ENCODE measurements at places on chromosomes 12 and 14. TPM values are rescaled to one million over a fixed set of nuclear protein-coding genes. Genes with fewer than 3 reads are reported as not detected.

DNA sequence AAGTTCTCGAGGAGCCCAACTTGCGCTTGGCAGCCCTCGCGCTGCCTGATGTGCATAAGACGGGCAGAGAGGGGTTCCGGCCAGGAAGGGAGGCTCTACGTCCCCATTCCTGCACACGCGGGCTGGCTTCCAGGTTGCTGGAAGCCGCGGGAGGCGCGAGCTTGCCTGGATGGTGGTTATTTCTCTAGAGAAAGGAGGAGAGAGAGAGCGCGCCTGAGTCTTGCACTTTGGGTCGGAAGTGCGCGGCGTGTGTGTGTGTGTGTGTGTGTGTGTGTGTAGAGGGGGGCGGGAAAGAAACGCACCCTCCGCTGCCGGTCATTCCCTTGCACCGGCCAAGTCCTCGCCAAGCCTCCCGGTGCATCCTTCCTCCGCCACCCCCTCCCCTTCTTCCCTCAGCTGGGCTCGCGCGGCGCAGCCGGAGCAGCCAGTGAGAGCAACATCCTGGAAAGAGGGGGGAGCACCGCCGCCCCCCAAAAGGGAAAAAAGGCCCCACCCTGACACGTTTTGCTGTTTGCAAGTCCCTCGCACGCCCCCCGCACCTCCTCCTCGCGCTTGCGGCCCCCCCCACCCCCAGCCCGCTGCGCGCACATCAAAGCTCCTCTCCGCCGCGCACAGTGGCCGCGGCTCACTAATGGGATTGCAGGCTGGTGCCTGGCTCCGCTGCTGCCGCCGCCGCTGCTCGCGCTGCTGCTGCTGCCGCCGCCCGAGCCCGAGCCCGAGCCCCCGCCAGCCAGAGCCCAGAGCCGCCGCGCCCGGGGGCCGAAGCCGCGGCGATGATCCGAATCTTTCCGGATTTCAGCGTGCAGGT lies 4.4 kb upstream of the NPAS3 start:
- peak; percentile 67 for DNase-seq

GRCh38 chr12:18430425-18431048 lies 169.2 kb downstream of the PIK3C2G start:
- DNase-seq: peak; percentile 68

- DNase-seq: no peak
These were observed 86.4 kb upstream of the SINHCAF start for GRCh38 chr12:31412292-31412801.

AKAP3 gene
- 3.3 TPM for total RNA-seq

DNA sequence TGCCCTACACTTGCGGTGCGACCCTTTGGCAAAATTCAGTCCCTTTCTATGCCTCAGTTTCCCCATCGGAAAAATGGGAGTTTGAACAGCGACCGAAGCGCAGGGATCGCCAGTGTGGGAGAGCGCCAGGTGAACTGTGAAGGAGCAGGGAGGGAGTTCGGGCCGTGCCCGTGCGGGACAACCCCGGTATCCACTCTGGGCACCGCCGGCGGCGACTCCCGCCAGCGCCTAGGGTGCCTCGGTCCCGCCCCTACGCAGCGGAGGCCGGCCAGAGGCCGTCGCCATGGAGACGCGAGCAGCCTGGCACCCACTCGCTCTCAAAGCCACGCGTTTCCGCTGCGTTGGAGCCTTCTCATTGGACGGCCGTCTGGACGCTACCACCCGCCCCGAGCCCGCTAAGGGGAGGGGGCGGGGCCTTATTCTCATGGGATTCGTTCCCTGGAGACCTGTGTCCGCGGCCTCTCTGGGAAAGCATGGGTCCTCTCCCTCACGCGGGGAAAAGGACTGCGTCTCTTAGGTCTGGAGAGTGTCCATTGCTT lies 729 bp upstream of the MLEC start:
- DNase-seq: peak; percentile 93

PUS1 gene
- 28.1 TPM for total RNA-seq

DNA sequence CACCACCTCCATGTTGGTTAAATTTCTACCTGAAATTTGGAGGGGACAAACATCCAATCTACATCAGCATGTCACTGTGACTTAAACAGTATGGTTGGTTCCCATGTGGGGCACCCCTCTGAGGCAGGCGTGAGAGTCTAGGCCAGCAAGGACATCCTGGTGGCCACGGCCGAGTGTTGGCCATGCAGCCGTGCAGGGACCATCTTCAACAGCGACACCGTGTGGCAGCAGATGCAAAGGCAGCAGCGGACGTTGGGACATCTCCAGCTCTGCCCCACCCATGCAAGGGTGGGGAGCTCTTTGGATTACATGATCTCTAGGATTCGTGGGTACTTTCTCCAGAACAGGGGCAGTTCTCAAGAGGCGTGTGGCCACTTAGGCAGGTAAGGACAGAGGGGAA lies 49.8 kb downstream of the NOC4L start:
- no peak for DNase-seq

TAC3 gene
- 0.74 TPM for total RNA-seq

GAS2L3 gene
- total RNA-seq: 56.2 TPM

LBHD2 gene
- not detected for total RNA-seq

DNA sequence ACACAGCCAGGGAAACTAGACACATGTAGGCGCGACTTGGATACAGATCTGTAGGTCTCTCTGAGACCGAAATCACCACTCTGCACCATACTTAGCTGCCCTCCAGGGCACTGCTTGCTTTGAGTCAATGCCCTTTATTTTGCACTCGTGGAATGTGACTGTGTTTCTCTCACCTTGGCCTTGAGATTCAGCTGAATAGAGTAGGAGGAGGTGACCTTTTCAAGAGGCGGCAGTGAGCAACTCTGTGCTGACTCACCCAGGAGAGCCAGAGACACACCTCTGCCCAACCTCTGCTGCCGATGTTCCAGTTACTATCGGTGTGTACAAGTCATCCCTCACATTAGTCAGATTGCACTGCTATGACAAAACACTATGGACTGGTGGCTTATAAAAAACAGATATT lies 583.4 kb downstream of the VRK1 start:
- DNase-seq: no peak

DNA sequence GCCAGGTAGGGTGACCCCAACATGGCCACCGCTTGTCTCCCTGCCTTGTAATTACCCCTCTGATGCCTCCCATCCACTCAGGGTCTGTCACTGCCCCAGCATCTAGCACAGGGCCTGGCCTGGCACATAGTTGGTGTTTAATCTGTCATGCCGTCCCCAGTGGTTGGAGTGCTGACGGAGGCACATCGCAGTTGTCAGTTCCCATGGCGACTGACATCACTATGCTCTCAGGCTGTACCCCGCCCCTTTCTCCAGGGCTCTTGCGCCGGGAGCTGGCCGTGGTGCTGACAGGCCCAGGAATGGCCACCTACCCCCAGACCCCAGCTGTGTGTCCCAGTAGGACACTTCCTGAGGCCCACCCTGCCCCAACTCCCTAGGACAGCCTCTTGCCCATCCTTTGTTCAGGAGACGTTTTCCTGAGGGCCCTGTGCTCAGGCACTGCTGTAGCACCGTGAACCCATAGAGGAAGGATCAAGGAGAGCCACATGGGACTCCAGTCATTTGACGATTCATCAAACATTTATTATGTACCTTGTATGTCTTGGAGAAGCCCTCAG lies 23.0 kb downstream of the FAM222A start:
- peak; percentile 67 for DNase-seq

DNA sequence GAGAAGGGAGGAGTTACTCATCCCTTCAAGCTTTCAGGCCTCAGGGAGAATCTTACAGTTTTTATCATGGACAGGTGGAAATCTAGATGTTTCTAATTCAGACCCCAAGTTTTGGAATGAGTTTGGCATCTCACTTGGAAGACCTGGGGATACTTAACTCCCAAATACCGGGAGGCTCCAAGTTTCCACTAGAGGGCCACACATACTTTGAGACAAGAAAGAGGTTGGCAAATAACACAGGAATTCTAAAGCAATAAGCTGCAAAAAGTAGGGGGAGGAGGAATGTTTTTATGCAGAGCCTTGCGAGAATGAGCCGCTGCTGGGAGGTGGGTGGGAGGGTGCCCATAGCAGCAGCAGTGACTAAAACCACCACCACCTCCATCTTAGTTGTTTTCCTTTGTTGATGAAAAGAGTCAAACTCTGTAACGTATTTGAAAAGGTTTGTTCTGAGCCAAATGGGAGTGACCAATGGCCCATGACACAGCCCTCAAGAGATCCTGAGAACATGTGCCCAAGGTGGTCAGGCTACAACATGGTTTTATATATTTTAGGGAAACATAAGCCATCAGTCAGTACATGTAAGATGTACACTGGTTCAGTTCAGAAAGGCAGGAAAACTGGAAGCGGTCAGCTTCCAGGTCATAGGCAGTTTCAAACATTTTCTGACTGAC lies 34.2 kb upstream of the RNASE1 start:
- DNase-seq: no peak

- DNase-seq: no peak
These were observed 4.5 kb upstream of the GOLGA5 start for GRCh38 chr14:92789457-92790089.

GRCh38 chr12:4445156-4446101 lies at the start of gene FGF6:
TSS of gene FGF6 (minus strand) at chr12:4445815. CDS start at chr12:4445570, 245 bp downstream.
- no peak for DNase-seq

- DNase-seq: no peak
These were observed 1.6 kb downstream of the GABARAPL1 start for GRCh38 chr12:10214136-10214894.

DNA sequence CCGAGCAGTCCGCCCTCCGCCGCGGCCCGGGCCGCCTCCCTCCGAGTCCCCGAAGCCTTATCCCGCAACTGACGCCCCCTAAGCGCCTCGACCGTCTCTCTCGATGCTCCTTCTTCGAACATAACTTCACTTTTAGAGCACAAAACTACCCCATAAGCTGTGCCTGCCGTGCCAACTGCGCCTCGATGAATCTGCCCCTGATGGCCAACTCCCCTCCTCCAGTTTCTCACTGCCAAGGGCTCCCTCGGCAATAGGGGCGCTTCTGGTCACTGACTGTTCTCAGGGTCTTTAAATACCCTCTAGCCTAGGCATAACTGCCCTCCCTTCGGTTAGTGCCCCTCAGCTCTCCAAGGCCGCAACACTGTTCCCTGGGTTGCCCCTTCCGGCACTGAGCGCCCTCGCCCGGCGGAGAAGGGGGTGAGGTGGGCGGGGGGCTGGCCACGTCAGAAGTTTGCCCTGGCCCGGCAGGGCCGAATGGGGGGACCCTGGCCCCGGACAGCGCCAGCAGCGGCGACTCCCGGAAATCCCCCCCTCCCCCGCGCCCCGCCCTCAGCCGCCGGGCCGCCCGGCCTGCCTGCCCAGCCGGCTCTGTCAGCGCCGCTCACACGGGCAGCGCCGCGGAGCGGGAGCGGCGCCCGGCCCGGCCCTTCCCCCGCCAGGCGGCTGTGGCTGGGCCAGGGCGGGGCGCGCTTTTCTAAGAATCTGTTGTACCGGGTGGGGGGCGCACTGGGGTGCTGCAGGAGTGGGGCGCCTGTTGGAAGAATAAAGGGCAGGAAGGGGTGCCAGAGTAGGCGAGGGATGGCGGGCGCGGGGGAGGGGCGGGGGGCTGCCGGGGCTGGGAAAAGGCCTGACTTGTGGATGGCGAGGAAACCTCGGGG lies 10.6 kb downstream of the RARG start:
- peak; percentile 71 for DNase-seq

GRCh38 chr12:852864-853263 lies 96.6 kb downstream of the RAD52 start:
- DNase-seq: no peak

DNA sequence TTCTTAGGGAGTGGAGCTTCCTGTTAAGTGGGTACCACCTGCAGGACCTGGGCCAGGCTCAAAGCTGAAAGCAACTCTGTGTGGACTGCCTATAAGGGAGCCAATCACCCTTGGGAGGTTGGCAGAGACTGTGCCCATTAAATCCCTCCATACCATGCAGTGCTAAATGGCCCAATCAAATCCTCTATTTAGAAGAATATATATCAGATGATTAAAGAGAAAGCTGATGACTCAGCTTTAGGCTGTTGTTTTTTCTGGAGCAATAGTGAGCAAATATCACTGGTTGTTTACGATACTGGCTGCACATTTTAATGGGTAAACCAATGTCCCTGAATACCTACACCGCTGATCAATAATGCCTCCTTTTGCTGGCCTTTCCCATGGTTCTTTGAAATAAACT lies 101.3 kb downstream of the TMX1 start:
- no peak for DNase-seq

NINJ2 gene
- total RNA-seq: 0.76 TPM

DHRS1 gene
- total RNA-seq: 25.1 TPM

- DNase-seq: no peak
These were observed 108.4 kb downstream of the RFLNA start for GRCh38 chr12:124403273-124403672.

GRCh38 chr12:107442326-107442987 lies 243.1 kb upstream of the PWP1 start:
- no peak for DNase-seq

- DNase-seq: no peak
These were observed 117.5 kb downstream of the DYRK2 start for GRCh38 chr12:67765776-67766766.

DNA sequence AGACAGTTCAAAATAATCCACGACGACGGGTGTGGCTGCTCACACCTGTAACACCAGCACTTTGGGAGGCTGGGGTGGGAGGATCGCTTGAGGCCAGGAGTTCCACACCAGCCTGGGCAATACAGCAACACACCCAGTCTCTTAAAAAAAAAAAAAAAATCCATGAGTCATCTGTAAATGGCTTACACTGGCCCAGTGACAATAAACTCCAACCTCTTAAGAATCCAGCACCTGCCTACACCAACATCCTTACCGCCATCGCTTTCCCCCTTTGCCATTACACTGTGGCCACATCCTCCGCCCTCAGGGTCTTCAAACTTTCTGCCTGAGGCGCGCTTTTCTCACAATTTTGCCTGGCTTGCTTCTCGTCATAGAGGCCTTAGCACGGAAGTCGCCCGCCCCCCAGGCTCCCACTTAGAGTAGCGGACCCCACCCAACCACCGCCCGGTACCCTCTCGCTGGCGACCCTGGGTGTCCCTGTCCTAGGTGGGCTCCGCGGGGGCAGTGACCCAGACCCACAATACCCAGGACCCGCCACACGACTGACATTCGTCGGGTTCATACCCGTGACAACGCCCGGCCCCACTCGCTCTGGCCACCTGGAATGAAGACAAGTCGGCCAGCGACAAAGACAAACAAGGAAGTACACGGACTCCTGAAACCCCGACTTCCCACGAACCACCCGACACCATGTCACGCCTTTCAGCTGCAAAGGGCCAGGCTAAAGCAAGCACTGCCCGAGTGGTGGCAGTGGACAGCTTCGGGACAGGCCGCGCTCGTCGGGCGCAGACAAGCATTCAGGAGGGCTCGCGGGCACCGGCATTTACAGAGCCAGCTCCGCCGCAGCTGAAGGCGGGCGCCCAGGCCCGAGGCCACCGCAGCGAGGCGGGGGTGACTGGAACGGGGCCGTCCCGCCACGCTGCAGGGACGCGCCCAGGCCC lies 636 bp downstream of the GOLGA3 start:
- DNase-seq: peak; percentile 36

- no peak for DNase-seq
These were observed 121.1 kb downstream of the PRMT8 start for GRCh38 chr12:3611860-3612703.

PZP gene
- not detected for total RNA-seq

Measured in glutamatergic neuron (in vitro differentiated cells).